SJCRH30 (cell line): ENCODE measurements at places on chromosomes 7 and 10. TPM values are rescaled to one million over a fixed set of nuclear protein-coding genes. Genes with fewer than 3 reads are reported as not detected.
A peak's percentile ranks its signal among the peaks of the same experiment; 100 is the strongest.

Gene AKR1C1
- 2.7 and 3.6 TPM in 2 replicates for total RNA-seq

- DNase-seq, result no peak
Measured at GRCh38 chr10:972763-973162, 15.5 kb upstream of the GTPBP4 start.

Gene CNPY4
- total RNA-seq, result 13.2 and 13.7 TPM in 2 replicates

- no peak for DNase-seq
Measured at GRCh38 chr10:11806706-11807105, 16.4 kb upstream of the PROSER2 start.

- DNase-seq, result no peak
Measured at GRCh38 chr7:130463553-130464434, 23.0 kb upstream of the CEP41 start.

Gene TAS2R5
- 0.18 TPM in 1 of 2 replicates, not detected in the other for total RNA-seq

GRCh38 chr10:113709221-113709838, 29.6 kb downstream of the CASP7 start:
- peak; percentile 60 for DNase-seq

DNA sequence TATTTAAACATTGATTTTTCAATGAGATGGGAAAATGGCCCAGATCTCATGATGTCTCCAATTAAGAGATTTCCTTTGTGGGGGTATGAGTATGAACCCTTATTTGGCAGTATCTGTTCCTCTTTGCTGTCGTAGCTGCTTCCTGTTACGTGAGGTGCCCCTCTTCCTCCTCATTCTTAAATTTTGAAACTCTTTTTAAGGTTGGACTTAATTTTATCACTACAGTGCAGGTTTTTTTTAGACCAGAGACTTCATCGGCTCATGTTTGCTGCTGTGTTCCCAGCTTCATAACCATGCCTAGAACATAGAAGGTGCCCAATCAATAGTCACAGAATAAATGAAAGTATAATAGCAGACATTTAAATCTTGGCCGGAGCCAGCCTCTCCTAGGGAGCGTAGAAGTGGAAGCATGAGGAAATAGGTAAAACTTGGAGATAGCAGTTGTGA, 2.4 kb downstream of the MIOS start:
- DNase-seq, result no peak

DNA sequence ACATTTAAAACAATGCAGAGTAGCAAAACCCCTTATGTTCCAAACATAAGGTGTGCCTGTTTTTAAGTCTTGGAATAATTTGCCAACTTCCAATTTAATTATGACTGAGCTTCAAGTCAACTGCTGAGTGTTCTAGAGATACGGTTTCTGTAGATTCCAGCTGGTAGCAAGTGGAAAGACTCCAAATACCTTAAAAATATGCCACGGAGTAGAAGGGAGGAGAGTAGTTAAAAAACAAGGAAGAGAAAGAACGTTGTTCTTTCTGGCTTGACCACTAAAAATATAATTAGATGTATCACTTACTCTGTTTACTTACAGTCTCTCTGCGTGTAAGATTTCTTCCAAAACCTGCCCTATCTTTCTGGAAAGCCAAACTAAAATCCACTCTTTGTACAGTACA, 24.5 kb upstream of the ABLIM1 start:
- peak; percentile 37 for DNase-seq

DNA sequence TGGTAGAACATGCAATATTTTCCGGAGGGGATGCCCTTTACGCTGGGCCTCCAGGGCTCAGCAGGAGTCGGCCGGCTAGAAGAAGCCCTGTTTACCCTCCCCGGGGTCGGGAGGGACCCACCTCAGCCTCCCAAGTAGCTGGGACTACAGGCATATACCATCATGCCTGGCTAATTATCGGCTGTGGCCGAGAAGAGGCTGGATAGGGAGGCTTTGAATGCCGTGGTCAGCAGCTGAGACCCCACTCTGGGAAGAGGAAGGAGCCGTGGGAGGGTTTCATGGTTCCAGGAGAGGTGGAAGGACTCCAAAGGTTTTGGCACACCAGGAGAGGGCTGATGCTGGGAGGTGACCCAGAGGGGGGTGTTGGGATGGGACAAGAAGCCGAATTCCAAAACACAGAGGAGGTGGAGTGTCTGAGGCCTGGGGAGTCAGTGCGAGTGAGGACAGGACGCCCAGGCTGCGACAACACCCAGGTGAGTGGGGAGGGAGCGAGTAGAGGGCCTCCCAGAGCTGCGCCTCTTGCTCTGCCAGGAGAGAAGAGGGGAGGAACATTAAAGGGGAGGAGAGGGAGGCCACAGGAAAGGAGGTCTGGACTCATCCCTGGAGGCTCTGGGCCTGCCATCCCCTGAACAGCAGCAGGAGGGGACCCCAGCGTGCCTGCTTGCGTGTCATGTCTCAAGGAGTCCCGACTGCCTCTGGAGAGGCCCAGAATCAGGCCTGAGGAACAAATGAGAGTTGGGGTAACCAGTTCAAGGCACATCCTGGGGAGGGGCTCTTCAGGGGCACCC, 19.6 kb downstream of the GRID2IP start:
- DNase-seq, result no peak

DNA sequence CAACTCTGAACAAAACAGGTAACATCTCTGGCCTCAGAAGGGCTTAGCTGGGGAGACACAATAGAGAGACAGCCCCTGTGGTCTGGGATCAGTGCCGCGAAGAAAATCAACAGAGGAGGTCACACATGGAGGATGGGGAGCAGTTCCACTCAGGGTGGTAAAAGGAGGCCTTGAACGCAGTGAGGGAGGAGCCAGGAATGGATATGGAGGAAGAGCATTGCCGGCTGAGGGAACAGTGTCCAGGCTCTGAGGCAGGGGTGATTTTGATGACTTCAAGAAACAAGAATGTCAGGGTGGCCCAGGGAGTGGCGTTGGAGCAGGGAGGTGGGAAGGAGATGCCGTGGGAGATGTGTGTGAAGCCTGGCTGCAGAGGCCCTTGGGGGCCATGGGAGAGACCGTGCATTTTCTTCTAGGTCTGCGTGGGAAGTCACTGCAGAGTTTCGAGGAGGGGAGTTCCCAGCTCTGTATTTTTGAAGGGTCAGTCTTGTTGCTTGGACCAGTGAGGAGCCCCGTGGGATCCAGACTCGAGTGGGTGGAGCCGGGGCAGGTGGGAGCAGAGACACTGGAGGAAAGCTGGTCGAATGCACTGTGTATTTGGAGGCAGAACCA, 35.7 kb upstream of the SH2D4B start:
- DNase-seq, result no peak

Gene EBF3
- 13.1 and 13.2 TPM in 2 replicates for total RNA-seq
